SHP77 (cell line): ENCODE measurements at places on chromosomes 6 and 20.

GRCh38 chr6:72787391-72788031, 165.6 kb downstream of the KCNQ5 start:
- DNase-seq = no peak

- peak; percentile 99 for DNase-seq
Measured at GRCh38 chr6:6686748-6687601, 98.5 kb downstream of the LY86 start.

- no peak for DNase-seq
Measured at GRCh38 chr6:93021235-93021915, 398.0 kb downstream of the EPHA7 start.

DNA sequence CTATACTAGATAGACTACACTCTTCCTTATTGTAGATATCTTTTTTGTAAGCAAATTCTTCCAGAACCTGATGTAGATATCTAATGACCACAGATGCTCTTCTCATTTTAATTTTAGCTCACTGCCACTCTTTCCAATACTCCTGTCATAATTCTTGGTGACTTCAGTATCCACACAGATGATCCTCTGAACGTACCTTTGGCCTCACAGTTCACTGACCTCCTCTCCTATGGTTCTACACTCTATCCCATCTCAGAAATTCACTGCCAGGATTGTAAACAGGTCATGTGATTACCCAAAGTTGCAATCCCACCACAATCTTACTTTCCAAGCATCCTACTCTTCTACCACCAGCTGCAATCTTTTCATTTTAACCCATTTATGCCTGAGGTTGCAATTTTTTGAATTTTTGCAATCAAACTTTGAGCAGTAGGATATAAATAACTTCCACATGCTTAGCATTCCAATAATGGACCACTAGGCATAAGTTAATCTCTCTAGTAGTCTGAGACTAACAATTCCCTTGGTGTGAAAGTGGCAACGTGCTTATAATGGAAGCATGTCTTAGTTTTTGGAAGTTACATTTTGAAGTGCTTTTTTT, 31.2 kb downstream of the ESF1 start:
- DNase-seq = no peak

- no peak for DNase-seq
Measured at GRCh38 chr20:13865791-13866351, 81.0 kb downstream of the NDUFAF5 start.
